ENCODE measurements at places on chromosomes 4 and X. TPM values are rescaled to one million over a fixed set of nuclear protein-coding genes. Genes with fewer than 3 reads are reported as not detected.

CPZ gene
- 24.4 TPM for total RNA-seq

CORIN gene
- 2.4 TPM for total RNA-seq

SORCS2 gene
- 0.33 TPM for total RNA-seq

POF1B gene
- total RNA-seq = not detected

FABP2 gene
- not detected for total RNA-seq

TMPRSS11D gene
- total RNA-seq = not detected

NDST3 gene
- total RNA-seq = not detected

KLF8 gene
- total RNA-seq = 2.2 TPM

PCYT1B gene
- total RNA-seq = 0.76 TPM

ARHGEF6 gene
- 15.8 TPM for total RNA-seq

EDA gene
- 0.30 TPM for total RNA-seq

HMX1 gene
- not detected for total RNA-seq

GLRA3 gene
- not detected for total RNA-seq

DAPP1 gene
- not detected for total RNA-seq

PAGE2 gene
- total RNA-seq = not detected

USP17L24 gene
- total RNA-seq = not detected

DCAF8L2 gene
- total RNA-seq = not detected

GAGE12D gene
- not detected for total RNA-seq

PLS3 gene
- 345 TPM for total RNA-seq

NDNF gene
- total RNA-seq = 4.9 TPM

TRAM1L1 gene
- total RNA-seq = 1.8 TPM

FGFR3 gene
- total RNA-seq = 0.59 TPM
